ENCODE measurements at places on chromosomes 16 and 17.

DNA sequence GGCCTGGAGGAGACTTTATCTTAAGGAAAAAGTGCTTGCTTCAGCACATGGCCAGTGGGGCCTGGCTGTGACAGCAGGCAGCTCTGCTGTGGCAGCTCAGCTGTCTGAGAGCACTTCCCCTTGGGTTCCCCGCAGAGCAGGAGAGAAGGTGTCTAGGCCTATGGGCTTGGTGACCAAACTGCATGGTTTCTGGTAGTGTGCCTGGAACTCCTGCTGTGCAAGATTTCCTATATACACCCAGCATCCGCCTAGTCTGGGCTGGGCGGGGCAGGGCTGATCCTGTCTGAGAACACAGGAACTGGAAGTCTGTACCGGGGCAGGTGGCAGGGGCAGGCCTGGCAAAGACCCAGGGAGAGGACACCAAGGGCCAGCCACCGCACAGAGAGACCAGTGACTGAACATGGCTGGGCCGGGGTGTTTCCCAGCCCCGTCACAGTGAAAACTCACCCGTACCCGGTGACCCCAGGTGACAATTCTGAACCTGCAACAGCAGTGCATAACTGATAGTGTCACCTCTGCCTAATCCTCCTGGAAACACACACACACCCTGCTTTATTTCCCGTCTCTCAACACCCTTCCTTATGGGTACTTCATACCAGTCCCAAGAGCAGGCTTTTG, 39.3 kb downstream of the CHD9 start:
- DNase-seq = no peak

GRCh38 chr17:37359682-37360188, 16.1 kb upstream of the C17orf78 start:
- DNase-seq = no peak

DNA sequence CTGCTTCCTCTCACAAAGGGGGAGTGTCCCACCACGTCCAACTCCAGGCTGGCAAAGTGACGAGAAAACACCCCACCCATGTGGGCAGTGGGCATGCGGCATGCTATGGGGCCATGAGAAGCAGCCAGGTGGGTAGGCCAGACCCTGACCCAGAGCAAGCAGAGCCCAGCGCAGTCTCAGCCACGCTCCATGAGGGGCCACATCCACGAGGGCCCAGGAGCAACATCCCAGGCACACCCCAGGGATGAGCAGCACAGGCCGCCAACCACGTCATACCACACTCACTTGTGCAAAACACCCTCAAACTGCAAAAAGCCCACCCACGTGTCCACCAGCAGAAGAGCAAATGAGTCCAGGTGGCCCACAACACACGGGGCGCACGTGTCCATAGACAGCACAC, 117.0 kb downstream of the ZNF778 start:
- DNase-seq = no peak

GRCh38 chr17:36546418-36547093, 1.8 kb downstream of the GGNBP2 start:
- no peak for DNase-seq

- no peak for DNase-seq
Observed at GRCh38 chr17:80474231-80474960, 2.0 kb downstream of the NPTX1 start.

DNA sequence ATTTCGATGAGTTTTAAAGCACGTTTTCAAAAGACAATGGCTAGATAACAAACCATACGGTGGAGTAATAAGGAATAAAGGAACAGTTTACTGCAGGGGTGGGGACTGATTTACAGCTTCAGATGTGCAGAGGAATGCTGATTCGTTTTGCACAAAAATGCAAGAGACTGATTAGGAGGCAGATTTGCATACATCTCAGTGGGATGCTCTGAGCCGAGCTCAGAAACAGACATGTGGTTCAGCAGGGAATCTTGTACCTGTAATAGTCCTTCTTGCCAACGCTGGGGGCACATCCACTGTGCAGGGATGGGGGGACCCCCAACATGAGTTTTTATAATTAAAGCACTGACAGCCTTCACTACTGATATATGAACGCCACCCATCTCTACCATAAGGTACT, 308.0 kb downstream of the GRIN2A start:
- no peak for DNase-seq

DNA sequence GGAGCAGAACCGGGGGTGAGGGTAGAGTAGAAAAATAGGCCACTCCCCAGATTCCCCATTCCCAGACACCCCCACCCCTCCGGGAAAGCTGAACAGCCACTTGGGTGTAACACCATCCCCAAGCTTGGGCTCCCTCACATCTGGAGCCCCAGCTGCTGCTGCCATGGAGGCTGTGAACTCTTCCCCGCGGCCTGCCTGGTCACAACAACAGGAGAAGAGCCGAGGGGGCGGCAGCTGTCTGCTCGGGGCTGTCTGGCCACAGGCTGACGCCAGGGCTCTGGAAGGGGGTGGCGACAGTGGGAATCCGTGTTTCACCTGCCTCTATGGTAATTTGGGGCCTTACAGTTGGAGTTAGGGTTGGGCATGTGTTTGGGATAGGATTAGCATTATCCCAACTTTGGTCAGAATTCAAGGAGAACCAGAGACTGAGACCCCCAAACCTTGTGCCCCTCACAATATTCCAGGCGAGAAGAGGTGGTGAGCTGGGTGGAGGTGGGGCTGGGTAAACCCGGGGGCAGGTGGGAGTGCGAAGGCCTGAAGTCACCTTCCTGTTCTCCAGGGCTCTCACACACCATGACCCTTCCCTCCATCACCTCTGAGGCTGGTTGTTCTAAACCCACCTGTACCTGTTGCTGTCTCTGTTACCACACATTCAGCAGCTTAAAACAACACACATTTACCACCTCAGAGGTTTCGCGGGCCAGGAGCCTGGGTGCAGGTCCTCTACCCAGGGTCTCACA, 29.7 kb upstream of the NXPH3 start:
- DNase-seq = no peak

- DNase-seq = no peak
Observed at GRCh38 chr17:28466001-28466400, 7.4 kb upstream of the SLC13A2 start.

- DNase-seq = no peak
Observed at GRCh38 chr16:73047536-73048291, at the start of gene ZFHX3. ZFHX3 (minus strand) TSS chr16:73048128; CDS start chr16:72960145, 87,983 bp downstream.

- no peak for DNase-seq
Observed at GRCh38 chr16:2469399-2470233, 1.5 kb upstream of the NTN3 start.

DNA sequence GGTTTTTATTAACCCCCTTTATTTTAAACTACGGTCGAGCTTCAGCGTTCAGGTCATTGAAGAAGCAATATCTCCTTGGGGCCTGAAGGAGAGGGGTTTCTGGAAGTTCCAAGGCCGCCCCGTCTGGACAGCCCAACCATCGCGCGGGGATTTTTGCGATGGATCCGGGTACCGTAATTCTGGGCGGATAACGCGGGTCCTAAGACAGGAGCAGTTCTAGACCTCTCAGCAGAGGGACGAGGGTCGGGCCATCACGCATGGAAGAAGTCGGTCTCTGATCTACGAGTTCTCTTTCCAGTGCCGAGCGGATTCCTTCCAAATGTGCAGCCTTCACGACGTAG, 3.6 kb downstream of the BORCS6 start:
- DNase-seq = no peak

GRCh38 chr17:62030264-62030663, 34.8 kb downstream of the MED13 start:
- DNase-seq = no peak

DNA sequence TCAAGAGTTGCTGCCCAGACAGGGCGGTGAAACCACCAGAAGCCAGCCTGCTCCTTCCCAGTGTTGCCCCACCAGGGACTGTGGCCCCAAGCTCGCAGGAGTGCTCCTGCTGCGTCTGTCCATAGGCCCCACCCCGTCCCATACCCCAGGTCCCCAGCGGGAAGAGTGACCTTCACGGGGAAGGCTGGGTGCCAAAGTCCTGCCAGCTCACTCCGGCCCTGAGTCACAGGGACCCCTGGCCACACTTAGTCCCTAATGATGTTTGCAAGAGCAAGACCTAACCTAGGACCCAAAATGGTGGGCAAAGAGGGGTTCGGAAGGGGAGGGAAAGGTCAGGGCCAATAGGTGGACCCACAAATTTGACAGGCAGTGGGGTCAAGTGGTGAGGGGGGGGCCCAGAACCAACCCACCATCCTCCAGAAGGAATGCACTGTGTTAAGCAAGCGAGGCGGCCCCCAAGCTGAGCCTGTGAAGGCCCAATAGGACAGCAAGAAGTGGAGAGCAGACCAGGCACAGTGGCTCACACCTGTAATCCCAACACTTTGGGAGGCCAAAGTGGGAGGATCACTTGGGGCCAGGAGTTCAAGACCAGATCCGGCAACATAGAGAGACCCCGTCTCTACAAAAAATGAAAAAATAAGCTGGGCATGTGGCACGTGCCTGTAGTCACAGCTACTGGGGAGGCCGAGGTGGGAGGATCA, 3.3 kb downstream of the DOK4 start:
- no peak for DNase-seq

DNA sequence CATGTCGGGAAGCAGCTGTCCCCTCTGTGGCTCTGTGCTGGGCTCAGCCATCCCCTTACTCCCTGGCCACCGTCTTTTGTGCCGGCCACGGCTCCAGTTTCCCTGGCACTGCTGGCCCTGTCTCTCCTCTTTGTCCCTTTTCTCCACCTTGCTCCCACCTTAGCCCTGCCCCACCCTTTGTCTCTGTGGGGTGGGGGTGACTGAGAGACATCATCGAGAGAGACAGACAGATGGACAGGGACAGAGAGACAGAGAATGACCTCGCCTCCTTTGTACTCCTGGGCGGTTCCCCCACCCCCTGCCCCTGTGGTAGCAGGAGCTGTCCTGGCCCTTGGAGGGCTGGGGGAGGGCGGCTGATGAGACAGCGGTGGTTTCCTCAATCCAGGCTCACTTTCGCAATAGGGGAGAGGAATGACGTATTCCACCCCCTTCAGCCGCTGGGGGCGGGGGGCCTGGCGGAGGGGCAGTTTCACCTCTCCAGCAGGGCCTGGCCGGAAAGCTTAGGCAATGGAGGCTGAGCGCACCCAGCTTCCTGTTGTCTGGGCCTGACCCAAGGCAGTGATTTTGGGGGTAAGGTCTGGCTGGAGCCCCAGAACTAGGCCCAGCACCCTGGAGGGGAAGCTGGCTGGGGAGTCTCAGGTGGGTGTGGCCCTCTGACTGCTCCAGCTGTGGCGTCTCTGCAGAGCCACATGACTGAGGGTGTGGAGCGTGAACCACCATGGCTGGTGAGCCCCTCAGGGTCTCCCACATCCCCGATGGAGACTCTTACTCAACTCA, 7.3 kb downstream of the FMNL1 start:
- DNase-seq = peak; percentile 80

- no peak for DNase-seq
Observed at GRCh38 chr16:64162613-64163375, 959.1 kb downstream of the CDH11 start.

DNA sequence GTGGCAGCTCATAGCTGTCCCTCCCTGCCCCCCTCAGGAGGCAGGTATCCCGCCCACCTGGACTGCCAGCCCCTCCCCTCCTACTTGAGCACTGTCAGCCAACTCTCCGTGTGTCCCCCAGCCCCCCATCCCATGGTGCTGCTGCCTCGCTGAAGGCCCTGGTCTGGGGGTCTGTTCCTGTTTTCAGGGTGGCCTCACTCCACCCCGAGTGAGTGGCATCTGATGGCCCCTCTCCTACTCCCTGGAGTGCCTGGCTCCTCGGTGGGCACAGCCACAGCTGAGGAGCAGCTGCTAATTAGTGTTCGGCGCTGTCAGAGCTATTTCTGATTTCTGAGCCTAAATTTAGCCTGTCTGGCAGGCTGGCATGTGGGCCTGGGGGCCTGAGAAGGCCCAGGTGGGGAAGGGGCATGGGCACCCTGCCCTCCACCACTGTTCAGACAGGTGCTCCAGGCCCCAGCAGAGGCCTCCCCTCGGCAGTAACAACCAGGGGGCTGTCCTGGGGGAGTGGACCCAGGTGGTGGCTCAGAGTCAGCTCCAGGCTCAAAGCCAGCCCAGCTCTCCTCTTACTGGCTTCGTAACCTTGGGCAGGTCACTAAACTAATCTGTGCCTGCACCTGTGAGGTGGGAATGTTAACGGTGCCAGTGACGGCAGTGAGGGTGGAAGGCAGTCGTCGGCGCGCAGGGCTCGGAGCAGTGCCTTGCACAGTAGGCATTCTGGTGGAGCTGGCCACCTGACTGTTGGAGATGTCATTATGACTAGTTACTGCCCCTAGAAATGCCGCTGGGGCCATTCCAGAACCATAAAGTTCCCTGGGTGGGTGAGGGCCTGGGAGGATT, 6.5 kb downstream of the FMNL1 start:
- no peak for DNase-seq

DNA sequence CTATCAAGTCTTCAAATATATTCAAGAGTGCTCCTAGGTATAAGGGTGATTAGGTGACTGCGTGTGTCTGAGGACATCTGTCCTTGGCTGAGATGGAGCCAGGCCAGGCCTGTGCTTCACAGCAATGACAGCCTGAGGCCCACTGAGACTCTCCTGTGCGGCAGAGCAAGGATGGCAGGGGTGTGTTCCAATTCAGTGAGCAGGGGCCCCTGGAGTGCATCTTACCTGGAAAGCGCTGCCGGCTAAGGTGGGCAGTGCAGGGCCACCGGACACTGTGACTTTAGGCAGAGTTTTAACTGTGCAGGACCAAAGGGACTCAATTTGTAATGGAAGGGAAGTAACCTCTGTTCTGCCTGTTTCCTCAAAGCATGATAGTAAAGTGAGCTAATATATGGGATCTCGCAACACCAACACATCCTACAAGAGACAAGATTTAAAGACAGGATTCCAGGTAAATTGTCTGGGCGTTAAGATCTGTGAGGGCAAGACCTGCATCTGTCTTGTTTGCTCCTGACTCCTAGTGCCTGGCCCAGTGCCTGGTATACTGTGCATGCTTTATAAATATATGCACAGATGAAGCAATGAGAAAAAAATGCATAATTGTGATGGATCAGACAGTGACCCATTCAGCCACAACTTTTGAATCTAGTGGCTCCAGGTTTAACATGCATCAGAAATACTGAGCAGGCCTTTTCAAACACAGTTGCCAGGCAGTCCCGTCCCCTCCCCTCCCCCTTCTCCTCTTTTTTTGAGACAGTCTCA, 86.7 kb downstream of the MRC2 start:
- DNase-seq = no peak

GRCh38 chr16:13808102-13808501, 111.9 kb upstream of the ERCC4 start:
- no peak for DNase-seq

DNA sequence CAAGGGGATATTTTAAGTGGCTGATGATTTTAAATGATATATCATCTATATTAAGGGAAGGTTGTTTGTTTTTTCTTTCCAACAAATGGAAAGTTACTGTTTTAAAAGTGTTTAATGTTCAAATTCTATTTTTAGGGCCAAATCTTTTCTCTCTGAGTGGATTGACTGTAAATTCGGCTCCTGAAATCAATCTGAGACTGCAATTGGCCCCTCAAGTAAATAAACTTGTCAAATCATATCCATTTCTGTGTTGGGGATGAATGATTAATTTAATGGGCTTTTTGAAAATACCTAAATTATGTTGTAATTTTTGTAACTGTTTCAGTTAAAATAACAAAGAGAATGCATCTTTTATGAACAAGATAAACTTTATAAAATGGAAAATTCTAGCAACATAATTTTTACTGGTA, 2.6 kb downstream of the HS3ST3A1 start:
- no peak for DNase-seq

All from stimulated activated CD4-positive, alpha-beta T cell treated with anti-CD3 and anti-CD28 coated beads, Interleukin-15, amount 100 ng/mL, for 48 hours (primary cell).